Activated B cell treated with CpG ODN at 0.5 μM for 24 hours (primary cell): ENCODE measurements at places on chromosomes 3 and 15. TPM values are rescaled to one million over a fixed set of nuclear protein-coding genes. Genes with fewer than 3 reads are reported as not detected.

AADAC gene
- not detected in 2 replicates for total RNA-seq

- no peak for DNase-seq
Observed at GRCh38 chr3:4907643-4908432, 71.4 kb upstream of the BHLHE40 start.

DNA sequence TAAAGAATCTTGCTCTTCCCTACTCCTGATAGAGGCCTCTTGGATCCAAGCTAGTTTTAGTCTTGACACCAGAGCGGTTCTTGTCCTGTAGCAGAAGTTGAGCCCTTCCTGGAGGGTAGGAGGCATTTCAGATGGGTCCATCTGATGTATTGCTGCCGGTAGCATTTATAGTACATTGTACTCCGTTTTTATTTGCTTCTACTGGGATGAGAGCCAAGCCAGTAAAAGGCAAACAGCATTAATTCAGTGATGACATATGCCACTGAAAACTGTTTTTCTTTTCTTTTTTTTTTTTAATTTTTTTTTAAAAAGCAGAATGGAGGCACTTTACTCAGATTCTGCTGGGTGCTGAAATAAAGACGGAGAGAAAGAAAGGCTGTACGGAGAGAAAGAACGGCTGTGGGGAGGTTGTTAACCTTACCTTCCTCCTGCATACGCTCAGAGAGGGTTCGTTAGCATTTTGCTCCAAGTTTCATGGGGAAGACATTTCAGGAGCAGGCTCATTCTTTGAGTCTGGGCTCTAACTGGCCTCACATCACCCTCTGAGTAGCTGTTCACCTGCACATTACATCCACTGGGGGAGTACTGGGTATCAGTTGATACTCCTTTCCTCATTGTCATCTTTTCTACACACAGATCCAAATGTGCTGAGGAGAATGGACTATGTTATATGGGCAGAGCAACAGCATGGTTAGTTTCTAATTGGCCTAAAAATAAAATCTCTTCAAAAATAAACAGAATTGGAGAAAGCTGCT, 161.5 kb downstream of the FEZF2 start:
- no peak for DNase-seq

DNA sequence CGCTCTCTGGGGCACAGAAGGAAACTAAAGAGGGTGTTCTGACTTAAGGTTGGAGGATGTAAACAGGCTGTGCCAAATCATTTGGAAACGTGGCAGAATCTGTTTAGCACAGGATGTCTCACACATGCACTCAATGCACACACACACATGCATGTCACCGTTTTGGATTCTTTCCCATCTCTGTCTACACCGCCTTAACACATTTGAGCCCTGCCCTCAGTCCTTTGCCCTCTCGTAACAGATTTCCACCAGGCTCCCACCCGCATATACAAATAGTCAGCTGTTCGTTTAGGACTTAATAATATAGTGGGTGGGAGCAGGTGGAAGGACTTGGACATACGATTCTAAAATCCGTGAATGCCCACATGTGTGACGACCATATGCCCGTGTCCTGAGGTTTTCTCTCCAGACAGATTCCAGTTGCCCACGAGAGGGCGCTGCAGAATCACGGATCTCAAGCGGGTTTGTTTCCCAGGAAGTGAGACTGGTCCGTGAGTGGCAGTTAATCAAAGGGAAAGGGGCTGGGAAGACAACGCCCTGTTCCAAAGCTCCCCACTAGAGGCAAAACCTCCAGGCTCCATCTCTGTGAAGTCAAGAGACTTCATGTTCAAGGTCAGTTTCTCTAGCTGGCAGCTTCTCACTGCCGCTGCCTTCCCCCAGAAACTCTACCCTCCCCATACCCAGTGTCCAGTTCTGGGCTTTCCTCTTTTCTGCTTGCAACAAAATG, 44.5 kb downstream of the NOX5 start:
- DNase-seq = peak; percentile 32
